ENCODE measurements at places on chromosomes 11 and 22.

GRCh38 chr11:72238040-72238450 is 5.9 kb downstream of the PHOX2A start:
- peaks cover 48% of the 10 kb centered on the region for H3K36me3 ChIP-seq
- peaks cover 39% of the 10 kb centered on the region for H3K27me3 ChIP-seq
- peaks cover 7% of the 10 kb centered on the region for H3K4me1 ChIP-seq
- DNase-seq = peak; percentile 77
- no peak overlapping the region for H3K4me3 ChIP-seq
- no peak overlapping the region for H3K27ac ChIP-seq

DNA sequence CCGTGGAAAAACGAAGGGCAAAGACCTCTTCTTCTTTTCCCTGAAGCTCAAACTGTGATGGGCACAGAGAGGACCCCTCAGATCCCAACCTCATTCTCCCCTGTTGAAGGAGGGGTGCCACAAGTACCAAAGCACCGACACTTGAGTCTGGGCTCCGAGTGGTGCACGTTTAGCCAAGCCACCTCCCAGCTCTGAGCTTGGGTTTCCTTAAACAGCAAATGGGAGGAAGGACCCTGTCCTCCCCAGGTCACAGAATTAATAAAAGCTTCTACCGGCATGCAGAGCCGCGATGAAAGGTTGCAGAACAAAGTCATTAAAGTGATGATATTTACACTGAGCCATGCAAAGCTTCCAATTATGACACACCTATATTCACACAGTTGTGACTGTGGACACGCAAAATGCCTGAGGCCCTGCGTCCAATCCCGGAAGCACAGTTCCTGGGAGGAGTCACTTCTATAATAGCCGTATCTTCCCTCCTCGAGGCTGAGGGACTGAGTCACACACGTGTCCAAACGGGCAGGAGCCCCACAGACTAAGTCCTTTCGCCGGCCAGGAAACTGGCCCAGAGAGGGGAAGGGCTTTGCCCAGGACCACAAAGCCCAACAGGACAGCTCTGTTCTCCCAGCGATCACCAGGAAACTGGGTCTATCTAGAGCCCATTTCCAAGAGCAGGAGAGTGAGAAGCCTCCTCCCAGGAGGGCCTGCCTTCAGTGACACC is 922 bp upstream of the CSNK1E start:
- H3K36me3 ChIP-seq = no peaks in the 10 kb centered on the region
- H3K4me3 ChIP-seq = peak overlapping the region; percentile 36
- H3K4me1 ChIP-seq = peaks cover 21% of the 10 kb centered on the region
- no peaks in the 10 kb centered on the region for H3K27me3 ChIP-seq

- no peak within 1 kb of the TSS for H3K27ac ChIP-seq
- H3K4me3 ChIP-seq = peak within 1 kb of the TSS; percentile 72
- no peaks in the 10 kb centered on the region for H3K36me3 ChIP-seq
- no peaks in the 10 kb centered on the region for H3K27me3 ChIP-seq
These were observed at the start of gene CLTCL1 for GRCh38 chr22:19291580-19292457. Gene CLTCL1, minus strand, starts transcription at chr22:19291719. Its CDS starts 78 bp downstream, at chr22:19291641.

- no peaks in the 10 kb centered on the region for H3K27me3 ChIP-seq
- H3K27ac ChIP-seq = no peak overlapping the region
- H3K36me3 ChIP-seq = no peaks in the 10 kb centered on the region
- H3K4me1 ChIP-seq = peaks cover 47% of the 10 kb centered on the region
These were observed 264.0 kb downstream of the ETS1 start for GRCh38 chr11:128323381-128323780.

- H3K36me3 ChIP-seq = no peaks in the 10 kb centered on the region
- no peak overlapping the region for H3K27ac ChIP-seq
- H3K4me1 ChIP-seq = no peaks in the 10 kb centered on the region
- H3K27me3 ChIP-seq = peaks cover 56% of the 10 kb centered on the region
- no peak overlapping the region for H3K4me3 ChIP-seq
These were observed 3.3 kb downstream of the IL17REL start for GRCh38 chr22:50009251-50009650.

GRCh38 chr22:50696799-50697561 is 24.4 kb downstream of the SHANK3 start:
- H3K4me1 ChIP-seq = no peaks in the 10 kb centered on the region
- peak overlapping the region; percentile 55 for H3K4me3 ChIP-seq
- no peaks in the 10 kb centered on the region for H3K36me3 ChIP-seq
- DNase-seq = peak; percentile 72
- H3K27me3 ChIP-seq = no peaks in the 10 kb centered on the region

GRCh38 chr22:48907591-48907990 is 920.1 kb downstream of the BRD1 start:
- no peak for DNase-seq
- H3K4me1 ChIP-seq = no peaks in the 10 kb centered on the region
- no peaks in the 10 kb centered on the region for H3K36me3 ChIP-seq
- H3K27ac ChIP-seq = no peak overlapping the region

DNA sequence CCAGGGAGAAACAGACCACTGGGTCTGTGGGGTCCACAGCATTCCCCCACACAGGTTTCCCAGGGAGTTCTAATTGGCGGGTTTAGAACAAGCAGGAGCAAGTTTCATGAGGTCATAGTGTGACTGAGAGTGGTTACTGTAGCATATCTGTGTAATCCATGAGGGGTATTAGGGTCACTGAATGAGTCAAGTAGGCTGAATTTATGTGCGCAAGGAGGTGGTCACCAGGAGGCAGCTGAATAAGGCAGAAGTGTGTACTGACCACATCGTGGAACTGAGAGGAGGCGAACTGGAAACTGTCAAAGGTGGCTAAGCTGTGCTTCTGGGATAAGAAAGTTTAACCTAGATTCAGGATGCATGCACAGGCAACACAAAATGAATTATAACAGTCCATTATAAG is 876.0 kb downstream of the METTL15 start:
- no peak overlapping the region for H3K4me3 ChIP-seq
- no peaks in the 10 kb centered on the region for H3K4me1 ChIP-seq
- H3K27me3 ChIP-seq = no peaks in the 10 kb centered on the region
- no peak for DNase-seq
- no peak overlapping the region for H3K27ac ChIP-seq

GRCh38 chr22:47270463-47271135 is 508.1 kb downstream of the TBC1D22A start:
- no peak for DNase-seq
- no peaks in the 10 kb centered on the region for H3K4me1 ChIP-seq
- H3K27me3 ChIP-seq = no peaks in the 10 kb centered on the region
- no peak overlapping the region for H3K4me3 ChIP-seq
- no peak overlapping the region for H3K27ac ChIP-seq

- no peak overlapping the region for H3K4me3 ChIP-seq
- no peak overlapping the region for H3K27ac ChIP-seq
- H3K27me3 ChIP-seq = peaks cover 51% of the 10 kb centered on the region
- no peaks in the 10 kb centered on the region for H3K4me1 ChIP-seq
- H3K36me3 ChIP-seq = no peaks in the 10 kb centered on the region
- DNase-seq = no peak
These were observed 6.6 kb upstream of the POU2F3 start for GRCh38 chr11:120233207-120233803.

DNA sequence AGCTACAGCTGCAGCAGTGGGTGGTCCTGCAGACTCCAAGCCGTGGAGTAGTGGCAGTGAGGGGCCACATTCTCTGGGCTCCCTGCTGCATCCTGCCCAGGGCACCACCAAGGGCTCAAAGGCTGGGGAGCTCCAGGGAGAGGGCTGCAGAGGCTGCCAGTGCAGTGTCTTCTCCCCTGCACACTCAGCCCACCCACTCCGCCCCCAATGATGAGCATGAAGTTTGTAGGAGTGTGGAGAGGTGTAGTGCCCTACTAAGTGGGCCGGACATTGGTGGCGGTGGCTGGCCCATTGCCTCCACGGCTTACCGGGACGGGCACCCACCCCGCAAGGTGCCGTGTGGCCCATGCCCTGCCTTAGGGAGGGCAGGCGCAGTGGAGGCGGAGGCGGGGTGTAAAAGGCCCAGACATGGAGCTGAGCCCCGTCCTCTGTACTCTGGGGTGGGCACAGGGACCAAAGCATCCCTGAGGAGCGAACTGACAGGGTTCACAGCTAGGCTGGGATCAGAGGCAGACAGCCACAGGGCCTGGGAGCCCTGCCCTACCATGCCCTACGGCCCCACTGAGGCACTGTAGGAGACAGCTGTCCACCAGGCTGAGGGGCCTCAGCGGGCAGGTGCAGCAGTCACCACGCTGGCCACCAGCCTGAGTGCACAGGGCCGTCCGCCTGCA is 18.9 kb downstream of the ARVCF start:
- H3K27ac ChIP-seq = no peak overlapping the region
- H3K4me3 ChIP-seq = no peak overlapping the region
- DNase-seq = no peak
- H3K4me1 ChIP-seq = peaks cover 42% of the 10 kb centered on the region
- no peaks in the 10 kb centered on the region for H3K36me3 ChIP-seq
- no peaks in the 10 kb centered on the region for H3K27me3 ChIP-seq

- no peaks in the 10 kb centered on the region for H3K4me1 ChIP-seq
- H3K36me3 ChIP-seq = no peaks in the 10 kb centered on the region
These were observed 282.3 kb downstream of the KIRREL3 start for GRCh38 chr11:126718276-126718675.

- H3K36me3 ChIP-seq = no peaks in the 10 kb centered on the region
- peak; percentile 36 for DNase-seq
- H3K4me1 ChIP-seq = no peaks in the 10 kb centered on the region
- H3K27ac ChIP-seq = no peak overlapping the region
- H3K27me3 ChIP-seq = no peaks in the 10 kb centered on the region
These were observed 927.3 kb upstream of the RAG2 start for GRCh38 chr11:37525336-37525735.

- H3K27ac ChIP-seq = no peak overlapping the region
- H3K4me1 ChIP-seq = no peaks in the 10 kb centered on the region
- H3K27me3 ChIP-seq = no peaks in the 10 kb centered on the region
- H3K4me3 ChIP-seq = no peak overlapping the region
- no peaks in the 10 kb centered on the region for H3K36me3 ChIP-seq
- no peak for DNase-seq
These were observed 105.9 kb downstream of the TMEM135 start for GRCh38 chr11:87143641-87144040.

DNA sequence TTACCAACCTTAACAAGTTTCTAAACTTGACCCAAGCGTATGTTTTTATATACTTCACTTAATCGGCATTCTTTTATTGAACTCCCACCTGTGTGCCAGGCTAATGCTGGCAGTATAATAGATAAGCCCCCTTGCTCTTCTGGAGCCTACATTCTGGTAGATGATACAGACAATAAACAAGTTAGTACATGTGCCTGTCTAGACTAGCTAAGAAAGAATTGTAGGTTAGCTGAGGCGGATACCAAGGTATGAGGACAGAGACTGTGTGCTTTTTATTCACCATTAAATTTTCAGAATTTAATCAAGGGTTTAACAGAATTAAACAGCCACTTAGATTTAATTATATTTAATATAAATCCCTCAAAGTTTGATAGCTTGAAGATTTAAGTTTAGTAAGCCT is 45.7 kb downstream of the TTC17 start:
- H3K4me1 ChIP-seq = no peaks in the 10 kb centered on the region
- DNase-seq = no peak
- H3K4me3 ChIP-seq = no peak overlapping the region
- peaks cover 80% of the 10 kb centered on the region for H3K36me3 ChIP-seq
- no peak overlapping the region for H3K27ac ChIP-seq

- no peak overlapping the region for H3K4me3 ChIP-seq
- no peak for DNase-seq
- no peaks in the 10 kb centered on the region for H3K4me1 ChIP-seq
- H3K27ac ChIP-seq = no peak overlapping the region
These were observed 132.3 kb upstream of the ZBED5 start for GRCh38 chr11:10990160-10990559.

GRCh38 chr11:109971184-109971523 is 122.0 kb upstream of the ZC3H12C start:
- peaks cover 22% of the 10 kb centered on the region for H3K4me1 ChIP-seq
- no peaks in the 10 kb centered on the region for H3K36me3 ChIP-seq
- H3K27me3 ChIP-seq = no peaks in the 10 kb centered on the region
- peak; percentile 13 for DNase-seq
- H3K27ac ChIP-seq = no peak overlapping the region

GRCh38 chr22:36925388-36926290 is 12.2 kb downstream of the CSF2RB start:
- H3K4me1 ChIP-seq = no peaks in the 10 kb centered on the region
- no peaks in the 10 kb centered on the region for H3K27me3 ChIP-seq
- H3K4me3 ChIP-seq = no peak overlapping the region
- no peak overlapping the region for H3K27ac ChIP-seq

- no peaks in the 10 kb centered on the region for H3K36me3 ChIP-seq
- H3K27ac ChIP-seq = no peak overlapping the region
- no peaks in the 10 kb centered on the region for H3K27me3 ChIP-seq
- DNase-seq = no peak
- H3K4me1 ChIP-seq = no peaks in the 10 kb centered on the region
These were observed 1.5 kb downstream of the TIMM10 start for GRCh38 chr11:57529012-57529411.

GRCh38 chr22:50173311-50173982 is 2.9 kb downstream of the PANX2 start:
- H3K27ac ChIP-seq = no peak overlapping the region
- DNase-seq = no peak
- H3K4me1 ChIP-seq = peaks cover 37% of the 10 kb centered on the region
- H3K4me3 ChIP-seq = no peak overlapping the region

DNA sequence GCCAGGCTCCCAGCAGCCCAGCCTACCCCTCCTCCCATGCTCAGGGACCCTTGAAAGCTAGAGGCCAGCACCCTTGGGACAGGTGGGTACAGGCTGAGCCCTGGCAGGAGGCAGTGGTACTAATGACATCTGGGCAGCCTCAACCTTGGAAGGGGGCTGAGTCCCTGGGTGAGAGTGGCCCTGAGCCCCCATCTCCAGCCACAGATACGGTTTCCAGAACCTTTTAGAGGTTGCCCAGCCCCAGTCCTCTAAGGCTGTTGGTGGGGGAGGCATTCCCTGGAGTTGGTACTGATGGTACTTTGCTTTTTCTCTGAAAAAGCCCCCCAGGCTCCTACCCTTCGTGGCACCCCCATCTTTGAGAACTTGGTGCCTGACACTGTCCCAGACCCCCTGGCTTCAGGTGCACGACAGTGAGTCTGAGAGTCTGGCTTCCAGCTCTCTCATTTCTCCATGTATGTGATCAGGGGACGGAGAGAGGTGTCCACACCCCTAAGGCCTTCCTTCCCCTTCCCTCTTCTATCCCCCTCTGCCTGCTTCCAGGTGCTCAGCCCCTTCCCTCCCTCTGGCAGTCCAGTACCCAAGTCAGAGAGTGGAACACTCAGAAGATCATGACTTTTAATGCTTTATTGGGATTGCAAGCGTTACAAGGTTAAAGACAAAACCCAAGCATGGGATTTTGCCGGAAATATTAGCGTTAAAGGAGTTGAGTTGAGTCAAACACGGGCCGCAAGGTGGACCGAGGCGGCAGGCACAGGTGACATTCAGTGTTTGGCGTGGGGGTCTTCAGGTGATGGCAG is 10.5 kb downstream of the IGF2 start:
- no peaks in the 10 kb centered on the region for H3K4me1 ChIP-seq
- no peak overlapping the region for H3K4me3 ChIP-seq
- no peaks in the 10 kb centered on the region for H3K36me3 ChIP-seq
- no peaks in the 10 kb centered on the region for H3K27me3 ChIP-seq
- no peak overlapping the region for H3K27ac ChIP-seq

DNA sequence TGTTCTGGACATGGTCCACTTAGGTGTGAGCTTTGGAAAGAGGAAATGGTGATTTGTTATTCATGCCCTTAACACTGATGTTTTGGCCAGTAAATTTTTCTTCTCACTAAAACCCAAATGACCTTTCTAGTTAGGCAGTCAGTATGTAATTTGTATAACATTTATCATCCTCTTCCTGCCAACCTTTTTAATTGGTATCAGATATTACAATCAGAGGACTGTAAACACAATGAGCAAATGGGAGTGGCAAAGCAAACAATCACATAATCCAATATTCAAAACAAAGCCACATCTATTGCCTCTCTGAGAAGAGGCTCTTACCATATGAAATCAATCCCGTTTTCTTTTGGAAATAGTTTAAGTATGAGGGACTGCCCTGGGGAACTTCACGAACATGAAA is 49.1 kb downstream of the BBOX1 start:
- H3K27ac ChIP-seq = no peak overlapping the region
- no peak for DNase-seq
- no peaks in the 10 kb centered on the region for H3K36me3 ChIP-seq

- H3K4me1 ChIP-seq = peaks cover 6% of the 10 kb centered on the region
- H3K27ac ChIP-seq = no peak overlapping the region
- H3K4me3 ChIP-seq = no peak overlapping the region
These were observed 30.3 kb downstream of the PDGFB start for GRCh38 chr22:39214383-39215069.

All from cardiac muscle cell (in vitro differentiated cells and primary cell).